ENCODE measurements at places on chromosomes 16 and 17. TPM values are rescaled to one million over a fixed set of nuclear protein-coding genes. Genes with fewer than 3 reads are reported as not detected.

GRCh38 chr17:51224402-51225262 lies 35.2 kb downstream of the MBTD1 start:
- H3K4me3 ChIP-seq: no peak overlapping the region
- DNase-seq: no peak
- no peaks in the 10 kb centered on the region for H3K4me1 ChIP-seq
- H3K27ac ChIP-seq: no peak overlapping the region
- H3K27me3 ChIP-seq: no peaks in the 10 kb centered on the region

The NPIPA2 gene
- not detected for total RNA-seq

DNA sequence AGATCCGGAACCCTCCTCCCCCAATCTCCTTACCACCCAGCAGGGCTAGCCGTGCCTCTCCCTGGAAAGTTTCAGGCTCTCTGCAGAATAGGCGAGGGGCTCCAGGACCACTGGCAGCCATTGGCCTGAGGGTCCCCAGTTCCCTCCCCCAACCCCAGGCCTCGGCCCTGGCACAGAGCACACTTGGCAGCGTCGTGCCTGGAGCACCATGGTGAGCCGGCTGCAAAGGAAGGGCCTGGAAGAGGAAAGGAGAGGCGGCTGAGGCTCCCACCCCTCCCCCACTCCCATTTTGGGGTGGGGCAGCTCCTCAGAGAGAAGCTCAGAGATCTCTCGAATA lies 369 bp upstream of the BTBD17 start:
- H3K27me3 ChIP-seq: peaks cover 35% of the 10 kb centered on the region
- H3K36me3 ChIP-seq: no peaks in the 10 kb centered on the region
- no peaks in the 10 kb centered on the region for H3K4me1 ChIP-seq
- DNase-seq: no peak
- no peak overlapping the region for H3K4me3 ChIP-seq

DNA sequence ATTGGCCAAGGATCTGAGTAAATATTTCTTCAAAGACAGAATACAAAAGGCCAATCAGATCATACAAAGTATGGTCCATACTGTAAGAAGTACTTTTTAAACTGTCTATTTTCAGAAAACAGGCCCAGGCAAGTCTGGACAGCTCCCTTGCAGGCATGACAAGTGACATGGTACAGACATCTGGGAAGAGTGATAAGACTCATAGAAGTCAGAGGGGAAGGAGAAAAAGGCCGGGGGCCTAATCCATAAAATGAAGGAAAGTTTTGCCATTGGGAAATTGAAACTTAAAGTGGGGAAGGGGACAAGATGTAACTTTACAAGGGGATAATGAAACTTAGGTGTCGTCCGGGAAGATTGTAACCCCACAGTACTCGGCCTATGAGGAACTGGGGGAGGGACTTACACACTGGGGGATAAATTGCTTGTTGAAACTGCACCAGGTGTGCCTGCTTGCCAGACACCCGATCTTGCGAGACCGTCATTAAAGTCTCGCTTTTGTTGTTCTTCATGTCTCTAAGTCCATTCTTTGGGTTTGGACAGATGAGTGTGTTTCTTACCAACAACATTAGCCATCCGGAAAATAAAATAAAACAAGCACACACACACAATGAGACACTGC lies 684.0 kb downstream of the CDH11 start:
- H3K4me1 ChIP-seq: peaks cover 4% of the 10 kb centered on the region
- H3K4me3 ChIP-seq: no peak overlapping the region
- H3K27me3 ChIP-seq: no peaks in the 10 kb centered on the region
- DNase-seq: no peak
- H3K27ac ChIP-seq: no peak overlapping the region
- no peaks in the 10 kb centered on the region for H3K36me3 ChIP-seq

The STX1B gene
- not detected for total RNA-seq

GRCh38 chr17:37047631-37048104 lies 98.9 kb downstream of the AATF start:
- no peaks in the 10 kb centered on the region for H3K36me3 ChIP-seq
- H3K27ac ChIP-seq: no peak overlapping the region
- no peaks in the 10 kb centered on the region for H3K27me3 ChIP-seq

The OR1A2 gene
- total RNA-seq: not detected

GRCh38 chr17:67208232-67208631 lies 36.8 kb downstream of the HELZ start:
- H3K4me1 ChIP-seq: no peaks in the 10 kb centered on the region
- H3K4me3 ChIP-seq: no peak overlapping the region
- no peak for DNase-seq
- no peaks in the 10 kb centered on the region for H3K27me3 ChIP-seq

DNA sequence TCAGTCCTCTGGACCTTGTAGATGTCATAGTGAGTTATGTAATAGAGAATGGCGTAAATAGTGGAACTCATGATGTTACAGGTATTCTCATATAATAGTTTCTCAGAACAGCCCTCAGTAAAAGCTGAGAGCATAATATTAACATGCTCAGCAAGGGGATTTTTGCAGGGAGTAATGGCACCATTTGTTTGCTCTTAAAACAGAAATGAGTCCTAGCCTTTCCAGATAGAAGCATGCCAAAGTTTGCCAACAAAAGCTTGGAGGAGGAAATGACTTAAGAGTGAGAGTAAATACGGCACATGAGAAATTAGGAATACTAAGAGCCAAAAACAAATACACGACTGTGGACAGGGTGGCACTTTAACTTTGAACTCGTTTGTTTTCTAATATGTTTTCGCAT lies 198.4 kb downstream of the ANKFN1 start:
- H3K36me3 ChIP-seq: no peaks in the 10 kb centered on the region
- no peak for DNase-seq
- no peak overlapping the region for H3K4me3 ChIP-seq
- no peaks in the 10 kb centered on the region for H3K4me1 ChIP-seq

GRCh38 chr16:30028438-30029076 lies 2.5 kb downstream of the TLCD3B start:
- no peak overlapping the region for H3K4me3 ChIP-seq
- H3K36me3 ChIP-seq: no peaks in the 10 kb centered on the region
- H3K27ac ChIP-seq: no peak overlapping the region
- peaks cover 15% of the 10 kb centered on the region for H3K4me1 ChIP-seq
- peaks cover 30% of the 10 kb centered on the region for H3K27me3 ChIP-seq

- no peak for DNase-seq
- no peak overlapping the region for H3K4me3 ChIP-seq
- H3K27me3 ChIP-seq: no peaks in the 10 kb centered on the region
- H3K27ac ChIP-seq: peak overlapping the region; percentile 97
- peaks cover 42% of the 10 kb centered on the region for H3K4me1 ChIP-seq
Measured at GRCh38 chr17:7235693-7236665, 1.7 kb upstream of the DVL2 start.

DNA sequence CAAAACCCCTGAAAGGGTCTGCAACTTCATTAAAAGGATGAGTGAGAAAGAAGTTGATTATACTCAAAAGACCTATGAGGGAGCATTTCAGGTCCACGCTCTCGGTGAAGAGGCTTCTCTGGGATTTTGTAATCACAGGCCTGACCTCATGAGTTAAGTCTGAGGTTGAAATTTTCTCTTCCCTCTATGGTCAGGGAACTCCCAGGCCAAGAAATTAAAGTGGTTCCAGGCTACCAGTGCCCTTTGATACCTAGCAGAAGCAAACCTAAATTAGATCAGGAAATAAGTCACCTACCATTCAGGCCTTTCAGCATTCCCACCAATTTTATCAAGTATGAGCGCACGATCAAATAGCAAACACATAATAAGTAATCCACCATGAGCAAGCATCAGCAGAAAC lies 27.9 kb downstream of the MBTD1 start:
- no peaks in the 10 kb centered on the region for H3K4me1 ChIP-seq
- H3K4me3 ChIP-seq: no peak overlapping the region
- H3K27ac ChIP-seq: no peak overlapping the region
- DNase-seq: no peak
- no peaks in the 10 kb centered on the region for H3K27me3 ChIP-seq

The TK1 gene
- 0.22 TPM for total RNA-seq

The PRSS22 gene
- not detected for total RNA-seq

DNA sequence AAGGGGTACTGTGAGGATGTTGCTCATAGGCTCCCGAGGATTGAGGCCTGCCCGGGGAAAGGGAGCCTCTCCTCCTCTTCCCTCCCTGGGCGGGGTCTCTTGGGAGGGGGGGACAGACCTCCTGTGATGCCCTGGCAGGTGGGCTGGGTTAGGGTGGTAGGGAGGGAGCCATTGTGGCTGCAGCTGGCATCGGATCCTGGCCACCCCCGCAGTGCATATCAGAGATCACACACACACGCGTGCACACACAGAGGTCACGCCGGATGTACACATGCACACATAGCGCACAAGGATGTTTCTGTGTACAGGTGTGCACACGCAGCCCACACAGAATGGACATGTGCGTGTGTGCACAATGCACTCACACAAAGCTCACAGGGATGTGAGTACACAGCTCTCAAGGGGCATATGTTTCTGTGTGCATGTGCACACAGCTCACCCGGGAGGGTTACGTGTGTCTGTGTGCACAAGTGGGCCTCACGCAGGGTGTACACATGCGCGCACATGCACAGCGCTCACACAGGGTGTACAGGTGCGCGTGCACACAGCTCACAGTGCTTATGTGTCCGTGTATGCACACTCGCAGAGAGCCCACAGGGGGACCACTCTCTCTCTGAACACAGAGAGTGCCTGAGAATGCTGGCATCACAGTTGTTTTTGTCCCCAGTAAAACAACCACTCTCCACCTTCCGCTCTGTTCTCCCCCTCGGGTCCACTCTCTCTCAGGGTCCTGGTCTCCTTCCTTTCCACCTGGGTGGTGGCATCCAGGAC lies 2.4 kb downstream of the GJD3 start:
- no peaks in the 10 kb centered on the region for H3K27me3 ChIP-seq
- no peaks in the 10 kb centered on the region for H3K36me3 ChIP-seq
- DNase-seq: no peak
- peak overlapping the region; percentile 64 for H3K4me3 ChIP-seq

DNA sequence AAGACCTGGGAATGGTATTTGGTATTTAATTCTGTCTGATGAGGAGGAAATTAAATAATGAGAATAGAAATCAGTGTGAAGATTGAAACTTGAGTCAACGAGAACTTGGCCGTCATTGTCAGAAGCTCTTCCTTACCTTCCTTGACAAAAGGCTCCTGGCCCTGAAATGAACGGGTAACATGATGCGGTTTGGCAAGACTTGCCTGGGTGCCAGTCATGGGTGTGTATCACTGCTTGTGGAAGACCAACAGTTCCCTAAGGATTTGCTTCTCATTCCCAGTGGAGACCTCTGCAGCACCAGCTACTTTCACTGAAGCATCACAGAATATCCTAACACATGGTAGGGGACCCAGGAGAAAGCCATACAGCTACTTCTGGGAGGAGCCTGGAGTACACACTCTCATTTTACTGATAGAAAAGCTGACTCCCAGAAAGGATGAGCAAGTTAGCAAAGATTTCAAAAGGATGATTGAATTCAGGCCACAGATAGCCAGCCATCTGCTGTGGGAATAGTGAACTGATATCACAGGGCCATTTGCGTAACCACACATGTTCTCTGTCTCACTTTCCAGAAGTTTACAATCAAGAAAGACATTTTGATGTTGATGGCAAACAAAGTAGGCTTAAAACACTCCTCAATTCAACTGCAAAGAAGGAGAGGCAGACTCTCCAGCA lies 258.1 kb upstream of the SALL1 start:
- no peak for DNase-seq
- no peak overlapping the region for H3K27ac ChIP-seq
- no peaks in the 10 kb centered on the region for H3K27me3 ChIP-seq
- H3K36me3 ChIP-seq: no peaks in the 10 kb centered on the region
- H3K4me1 ChIP-seq: no peaks in the 10 kb centered on the region

DNA sequence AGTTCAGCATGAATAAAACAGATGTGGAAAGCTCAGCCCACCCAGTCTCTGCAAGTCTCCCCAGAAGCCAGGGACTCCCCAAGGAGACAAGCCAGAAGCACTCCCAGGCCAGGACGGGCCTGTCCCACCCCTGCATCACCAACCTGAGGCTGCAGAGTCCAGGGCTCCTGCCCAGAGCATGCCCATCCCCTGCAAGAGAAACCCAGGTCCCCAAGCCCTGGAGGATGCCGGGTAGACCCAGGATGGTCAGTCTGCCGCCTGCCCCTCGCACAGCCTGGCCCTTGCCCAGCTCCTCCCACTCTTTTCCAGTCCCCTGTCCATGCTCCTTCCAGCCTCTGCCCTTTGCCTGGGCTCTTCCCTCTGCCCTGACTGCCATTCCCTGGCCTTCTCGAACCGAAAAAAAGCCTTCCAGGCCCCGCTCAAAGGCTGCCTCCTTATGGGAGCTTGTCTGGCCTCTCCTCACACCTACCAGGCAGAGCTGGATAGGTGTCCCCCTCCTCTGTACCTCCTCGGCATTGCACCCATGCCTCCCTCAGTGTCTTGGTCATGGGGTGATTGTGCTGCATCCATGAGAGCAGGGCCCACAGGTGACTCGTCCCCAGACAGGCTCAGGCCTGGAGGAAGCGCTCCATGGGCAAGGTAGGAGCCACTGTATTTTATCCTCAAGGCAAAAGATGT lies 44.8 kb downstream of the BEAN1 start:
- no peak overlapping the region for H3K4me3 ChIP-seq
- H3K27me3 ChIP-seq: peaks cover 4% of the 10 kb centered on the region
- DNase-seq: no peak
- H3K27ac ChIP-seq: no peak overlapping the region
- H3K4me1 ChIP-seq: no peaks in the 10 kb centered on the region

- no peak for DNase-seq
- H3K27me3 ChIP-seq: no peaks in the 10 kb centered on the region
- H3K27ac ChIP-seq: no peak overlapping the region
- H3K36me3 ChIP-seq: no peaks in the 10 kb centered on the region
Measured at GRCh38 chr17:15893658-15894024, 51.3 kb upstream of the ADORA2B start.

DNA sequence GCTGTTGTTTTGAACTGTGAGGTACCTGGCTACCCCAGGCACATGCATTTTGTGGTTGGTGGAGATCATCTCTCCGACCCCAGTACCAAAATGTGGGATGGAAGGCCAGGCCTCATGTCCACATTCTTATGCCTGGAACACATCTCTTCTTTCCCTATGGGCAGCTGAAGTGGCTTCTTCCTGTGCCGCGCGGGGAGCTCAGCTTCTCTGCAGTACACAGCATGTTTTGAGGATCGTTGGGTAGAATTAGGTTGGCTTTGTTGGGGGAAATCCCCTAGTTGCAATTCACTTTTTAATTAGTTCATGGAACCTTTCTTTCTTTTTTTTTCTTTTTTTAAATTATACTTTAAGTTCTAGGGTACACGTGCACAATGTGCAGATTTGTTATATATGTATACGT lies 242.1 kb downstream of the MSI2 start:
- no peaks in the 10 kb centered on the region for H3K27me3 ChIP-seq
- H3K27ac ChIP-seq: no peak overlapping the region
- no peaks in the 10 kb centered on the region for H3K36me3 ChIP-seq
- H3K4me3 ChIP-seq: no peak overlapping the region
- DNase-seq: no peak

- peaks cover 11% of the 10 kb centered on the region for H3K27me3 ChIP-seq
- no peaks in the 10 kb centered on the region for H3K36me3 ChIP-seq
- no peak overlapping the region for H3K4me3 ChIP-seq
- no peaks in the 10 kb centered on the region for H3K4me1 ChIP-seq
Measured at GRCh38 chr16:85816159-85816558, 16.7 kb downstream of the COX4I1 start.

The CD19 gene
- not detected for total RNA-seq

- DNase-seq: no peak
- peak overlapping the region; percentile 79 for H3K27ac ChIP-seq
- no peak overlapping the region for H3K4me3 ChIP-seq
- H3K4me1 ChIP-seq: peaks cover 96% of the 10 kb centered on the region
Measured at GRCh38 chr17:77383613-77384608, 243.1 kb downstream of the SEC14L1 start.

GRCh38 chr17:66952681-66953629 lies 11.6 kb upstream of the CACNG4 start:
- DNase-seq: no peak
- peak overlapping the region; percentile 63 for H3K27ac ChIP-seq
- no peaks in the 10 kb centered on the region for H3K27me3 ChIP-seq
- H3K4me1 ChIP-seq: peaks cover 14% of the 10 kb centered on the region
- no peak overlapping the region for H3K4me3 ChIP-seq

The TNFRSF12A gene
- 54.7 TPM for total RNA-seq

The CSH2 gene
- total RNA-seq: not detected

The FADS6 gene
- not detected for total RNA-seq
